ENCODE measurements at places on chromosomes 3 and 15.

- no peak for DNase-seq
Measured at GRCh38 chr15:34716111-34716510, 38.7 kb downstream of the GJD2 start.

- no peak for DNase-seq
Measured at GRCh38 chr3:22960105-22960984, 242.8 kb upstream of the UBE2E2 start.

DNA sequence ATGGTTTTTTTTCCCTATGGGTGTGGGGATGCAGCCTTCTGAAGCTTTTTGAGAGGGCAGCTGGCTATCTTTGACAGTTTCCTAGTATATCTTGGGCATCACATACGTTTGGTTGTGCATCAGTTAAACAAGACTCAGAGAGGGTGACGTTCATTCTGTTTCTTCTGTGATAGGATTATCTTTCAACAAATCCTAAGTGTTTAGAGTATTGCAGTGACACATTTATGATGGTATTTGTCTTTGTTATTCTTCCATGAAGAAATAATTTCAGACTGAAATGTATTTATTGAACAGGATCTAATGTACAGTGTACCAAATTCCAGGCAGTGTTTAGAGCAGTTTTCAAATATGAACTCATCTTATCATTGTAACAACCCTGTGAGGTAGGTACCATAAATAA is 114.4 kb downstream of the PLCL2 start:
- DNase-seq = no peak

DNA sequence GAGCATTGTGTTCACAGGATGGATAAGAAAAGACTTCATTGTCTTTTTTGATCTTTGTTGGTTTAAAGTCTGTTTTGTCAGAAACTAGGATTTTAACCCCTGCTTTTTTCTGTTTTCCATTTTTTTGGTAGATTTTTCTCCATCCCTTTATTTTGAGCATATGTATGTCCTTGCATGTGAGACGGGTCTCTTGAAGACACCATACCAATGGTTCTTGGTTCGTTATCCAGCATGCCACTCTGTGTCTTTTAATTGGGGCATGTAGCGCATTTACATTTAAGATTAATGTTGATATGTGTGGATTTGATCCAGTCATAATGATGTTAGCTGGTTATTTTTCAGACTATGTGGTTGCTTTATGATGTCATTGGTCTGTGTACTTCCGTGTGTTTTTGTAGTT is 687.0 kb downstream of the NAALADL2 start:
- DNase-seq = no peak

DNA sequence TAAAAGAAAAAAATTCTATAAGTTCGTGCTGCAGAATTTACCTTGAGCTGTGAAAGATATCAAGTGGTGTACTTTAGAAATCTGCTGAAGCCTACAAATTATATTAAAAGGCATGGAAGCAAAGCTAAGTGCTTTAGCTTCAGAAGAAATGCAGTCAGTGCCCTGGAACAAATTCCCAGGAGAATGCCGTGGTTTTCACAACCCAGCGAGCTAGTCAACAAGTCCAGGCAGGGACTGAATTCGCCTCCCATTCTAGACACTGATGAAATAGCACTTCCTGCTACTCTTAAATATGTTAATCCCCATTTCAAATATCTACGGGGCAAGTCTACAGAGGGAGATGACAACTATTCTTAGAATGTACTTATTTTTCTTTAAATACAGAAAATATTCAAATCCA is 326.4 kb upstream of the IGF1R start:
- DNase-seq = no peak

DNA sequence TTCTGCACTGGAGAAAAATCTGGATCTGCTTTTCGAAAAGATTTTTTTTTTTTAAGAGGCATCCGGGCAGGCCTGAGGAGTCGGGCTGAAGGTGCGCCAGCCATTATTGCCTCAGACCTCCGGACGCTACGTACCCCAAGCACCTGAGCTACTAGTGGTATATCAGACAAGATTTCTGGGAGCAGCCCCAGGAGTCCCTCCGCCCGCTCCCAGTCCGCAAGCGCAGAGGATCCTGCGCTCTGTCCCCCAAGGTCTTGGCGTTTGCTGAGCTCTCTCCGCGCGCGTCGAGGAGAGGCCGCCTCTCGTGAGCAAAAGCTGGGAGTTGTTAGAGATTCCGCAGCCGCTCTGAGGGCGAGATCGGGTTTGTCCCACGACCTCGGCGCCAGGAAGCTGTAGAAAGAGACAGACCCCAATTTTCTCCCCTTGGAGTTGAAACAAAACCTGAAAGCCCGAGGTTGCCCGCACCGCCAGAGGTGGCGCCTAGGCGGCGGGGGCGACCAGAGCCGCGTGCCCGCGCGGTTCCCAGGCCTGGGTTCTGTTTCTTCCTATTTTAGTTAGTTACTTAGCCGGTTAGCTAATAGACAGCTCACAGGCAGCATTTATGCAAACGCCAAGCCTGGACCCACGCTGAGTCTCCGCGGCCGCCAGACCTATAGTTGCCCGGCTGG is 72.5 kb upstream of the POLG start:
- DNase-seq = no peak

- DNase-seq = no peak
Measured at GRCh38 chr15:74136540-74136813, 6.1 kb downstream of the ISLR2 start.

- DNase-seq = no peak
Measured at GRCh38 chr3:52422669-52423068, 22.2 kb downstream of the SEMA3G start.

- no peak for DNase-seq
Measured at GRCh38 chr3:5314897-5315296, 127.4 kb downstream of the EDEM1 start.

- no peak for DNase-seq
Measured at GRCh38 chr15:43449981-43450380, 43.0 kb downstream of the TP53BP1 start.

- DNase-seq = no peak
Measured at GRCh38 chr3:146161663-146162002, 649 bp upstream of the PLOD2 start.

- no peak for DNase-seq
Measured at GRCh38 chr15:60052796-60053195, 48.7 kb downstream of the FOXB1 start.

DNA sequence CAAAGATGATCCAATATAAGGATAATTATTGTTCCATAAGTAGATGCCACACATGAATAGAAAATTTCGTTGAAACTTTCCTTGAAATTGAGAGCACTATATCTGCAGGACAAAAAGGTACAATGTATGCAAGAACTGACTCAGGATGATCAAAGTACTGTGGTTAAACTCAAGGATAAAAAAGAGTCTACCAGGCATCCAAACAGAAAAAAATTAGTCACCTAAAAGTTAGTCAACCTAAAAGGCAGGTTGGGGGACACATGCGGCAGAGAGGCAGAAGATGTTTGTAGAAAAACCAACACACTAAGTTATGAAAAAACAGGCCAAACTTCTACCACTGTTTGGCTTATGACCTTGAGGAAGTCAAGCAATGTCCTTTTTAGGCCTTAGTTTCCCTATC is 68.7 kb downstream of the GSK3B start:
- DNase-seq = no peak

DNA sequence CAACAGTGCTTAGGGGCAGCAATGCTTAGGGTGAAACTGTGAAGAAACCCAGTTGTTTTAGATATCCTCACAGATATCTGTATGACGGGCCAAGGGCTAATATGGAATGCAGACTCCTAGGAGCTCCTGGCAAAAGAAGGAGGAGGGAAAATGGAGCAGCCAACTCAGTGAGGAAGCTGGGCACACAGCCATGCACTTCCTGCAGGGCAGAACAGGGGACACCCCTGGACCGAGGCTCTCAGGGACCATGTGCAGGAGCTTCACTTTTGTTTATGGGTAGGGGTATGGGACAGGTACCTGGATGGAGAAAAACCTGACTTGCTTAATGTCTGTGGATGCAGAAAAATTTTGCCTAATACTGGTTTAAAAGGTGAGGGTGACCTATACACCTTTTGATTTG is 20.2 kb downstream of the NIPA1 start:
- DNase-seq = no peak

DNA sequence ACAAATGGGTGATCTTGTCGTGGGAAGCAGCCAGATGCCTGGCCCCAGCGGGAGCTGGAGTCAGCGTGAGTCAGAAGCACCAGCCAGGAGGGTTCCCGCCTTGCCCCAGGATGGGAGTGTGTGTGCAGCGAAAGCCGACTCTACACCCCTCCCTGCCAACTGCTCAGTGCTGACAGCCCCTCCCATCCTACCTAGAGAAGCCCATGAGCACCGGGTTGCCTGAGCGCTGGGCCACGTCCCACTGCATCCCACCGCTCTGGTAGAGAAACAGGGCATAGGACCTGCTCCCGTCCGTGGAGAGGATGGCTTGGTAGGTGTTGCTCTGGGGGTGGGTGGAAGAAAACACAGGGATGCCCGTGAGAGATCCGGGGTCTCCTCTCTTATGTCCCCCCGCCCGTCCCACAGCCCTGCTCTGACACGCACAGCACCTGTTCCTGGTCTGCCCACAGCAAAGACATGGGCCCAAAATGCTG is 42.9 kb downstream of the MUC4 start:
- DNase-seq = no peak

GRCh38 chr3:179452872-179453271 is 1.6 kb upstream of the GNB4 start:
- no peak for DNase-seq

GRCh38 chr3:51340013-51340829 is 44.9 kb upstream of the MANF start:
- peak; percentile 78 for DNase-seq

GRCh38 chr3:152198665-152199064 is 70.1 kb upstream of the MBNL1 start:
- no peak for DNase-seq

DNA sequence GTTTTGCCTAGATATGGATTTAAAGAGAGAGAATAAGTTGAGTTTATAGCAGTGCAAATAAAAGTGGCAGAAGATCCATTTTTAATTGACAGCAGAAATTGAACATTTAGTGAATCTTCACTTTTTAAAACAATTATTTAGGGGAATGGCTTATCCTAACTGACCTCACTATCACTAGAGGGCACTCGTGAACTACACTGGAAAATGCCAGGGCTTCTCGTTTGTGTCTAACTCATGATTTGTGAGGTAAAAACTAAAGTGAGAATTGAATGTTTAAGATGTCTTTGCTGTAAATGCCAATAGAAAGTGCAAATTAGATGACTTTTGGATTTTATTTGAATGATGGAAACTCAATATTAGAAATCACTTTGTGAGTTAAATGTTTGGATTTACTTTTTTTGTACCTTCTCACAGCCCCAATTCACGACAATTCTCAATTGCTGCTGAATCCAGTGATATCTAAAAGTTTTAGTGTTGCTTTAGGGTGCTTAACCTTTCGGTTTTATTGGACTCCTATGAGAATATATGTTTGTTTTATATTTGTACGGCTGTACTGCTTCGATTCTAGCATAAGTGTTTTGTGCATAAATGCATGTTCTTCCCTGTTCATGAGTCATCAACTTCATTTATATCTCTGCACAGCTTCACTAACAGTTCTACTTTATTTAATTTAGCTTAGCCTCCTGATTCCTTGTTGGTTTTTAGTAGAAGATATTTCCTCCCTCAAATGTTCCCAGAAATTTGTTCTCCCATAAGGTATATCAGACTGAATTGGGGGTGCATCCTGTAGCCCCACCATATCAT is 462.1 kb downstream of the MFSD1 start:
- no peak for DNase-seq

GRCh38 chr3:36511791-36512486 is 131.6 kb downstream of the STAC start:
- no peak for DNase-seq

DNA sequence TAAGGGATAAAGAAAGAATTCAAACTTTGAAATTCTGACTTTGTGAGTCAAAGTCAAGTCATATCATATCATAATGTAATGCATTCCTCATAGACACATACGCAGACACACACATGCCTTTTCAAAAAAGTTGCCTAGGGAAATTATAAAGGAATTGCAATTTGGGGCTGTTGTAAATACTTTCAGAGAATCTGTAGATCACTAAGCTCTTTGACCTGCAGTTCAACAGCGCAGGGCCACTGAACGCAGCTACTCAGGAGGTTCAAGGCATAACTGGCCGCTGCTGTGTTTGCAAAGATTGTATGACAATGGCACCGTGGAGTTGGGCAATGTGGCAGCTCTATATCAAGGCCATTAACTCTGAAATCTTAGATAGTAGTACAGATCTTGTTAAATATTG is 188.4 kb upstream of the THRB start:
- DNase-seq = no peak

- DNase-seq = no peak
Measured at GRCh38 chr3:43296565-43296964, 10.2 kb downstream of the SNRK start.

GRCh38 chr15:45795440-45796069 is 160.7 kb downstream of the SQOR start:
- DNase-seq = no peak

GRCh38 chr3:20760981-20761380 is 575.0 kb upstream of the SGO1 start:
- DNase-seq = no peak

DNA sequence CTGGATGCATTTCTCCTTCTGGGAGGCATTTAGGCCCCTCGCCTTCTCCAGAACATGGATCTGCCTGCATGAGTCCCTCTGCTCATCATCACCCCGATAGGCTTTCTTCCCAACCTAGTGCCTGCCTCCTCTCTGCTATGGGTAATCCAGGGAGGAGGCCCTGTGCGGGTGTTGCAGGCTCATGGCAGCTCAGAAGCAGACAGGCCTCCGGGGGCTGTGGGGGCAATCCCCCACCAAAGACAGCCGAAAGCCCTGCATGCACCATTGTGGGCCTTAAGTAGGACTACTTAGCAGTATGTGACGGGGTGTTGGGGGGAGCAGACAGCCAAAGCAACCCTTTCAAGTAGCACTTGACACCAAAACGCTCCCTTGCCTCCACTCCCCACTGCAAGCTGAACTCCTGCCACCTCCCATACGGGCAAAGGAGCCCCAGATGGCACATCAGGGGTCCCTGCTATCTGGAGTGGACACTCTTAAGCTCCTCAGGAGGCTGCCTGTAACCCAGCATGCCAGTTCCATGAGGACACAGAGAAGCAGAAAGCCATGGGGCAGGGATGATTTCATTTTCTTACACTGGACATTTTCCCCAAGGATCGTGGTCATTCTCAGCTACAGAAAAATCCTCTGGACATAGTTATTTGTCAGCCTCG is 98.8 kb upstream of the HACD2 start:
- no peak for DNase-seq
